ENCODE measurements at places on chromosomes 16 and 17. TPM values are rescaled to one million over a fixed set of nuclear protein-coding genes. Genes with fewer than 3 reads are reported as not detected.

Gene ACSM5
- 1.3 TPM for total RNA-seq

Gene FOXN1
- not detected for total RNA-seq

Gene LSM12
- 59.3 TPM for total RNA-seq

Gene POLDIP2
- total RNA-seq, result 145 TPM

Gene TBX21
- not detected for total RNA-seq

Gene LGALS9B
- total RNA-seq, result not detected

Measured in mesangial cell (primary cell).